ENCODE measurements at places on chromosomes 11 and 22. TPM values are rescaled to one million over a fixed set of nuclear protein-coding genes. Genes with fewer than 3 reads are reported as not detected.
A peak's percentile ranks its signal among the peaks of the same experiment; 100 is the strongest.

DNA sequence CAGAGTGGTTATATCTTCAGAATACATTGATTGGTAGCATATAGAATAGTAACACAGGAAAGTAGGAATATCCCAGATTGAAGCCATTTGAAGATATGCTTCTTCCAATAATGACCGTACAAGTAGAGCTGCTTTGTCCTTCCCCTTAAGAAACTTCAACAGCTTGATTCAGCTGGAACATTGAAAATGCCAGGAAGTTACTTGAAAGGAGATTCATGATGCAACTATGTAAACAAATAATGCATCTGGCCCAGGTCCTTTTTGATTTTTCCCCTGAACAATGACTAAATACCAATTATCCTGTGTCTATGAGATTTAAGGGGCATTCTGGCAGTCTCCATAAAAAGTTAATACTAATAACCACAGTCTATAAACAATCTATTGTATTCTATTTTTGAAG is 3.0 kb downstream of the DKK3 start:
- H3K4me1 ChIP-seq = peaks cover 9% of the 10 kb centered on the region
- DNase-seq = no peak
- H3K27ac ChIP-seq = no peak overlapping the region
- H3K4me3 ChIP-seq = no peak overlapping the region

DNA sequence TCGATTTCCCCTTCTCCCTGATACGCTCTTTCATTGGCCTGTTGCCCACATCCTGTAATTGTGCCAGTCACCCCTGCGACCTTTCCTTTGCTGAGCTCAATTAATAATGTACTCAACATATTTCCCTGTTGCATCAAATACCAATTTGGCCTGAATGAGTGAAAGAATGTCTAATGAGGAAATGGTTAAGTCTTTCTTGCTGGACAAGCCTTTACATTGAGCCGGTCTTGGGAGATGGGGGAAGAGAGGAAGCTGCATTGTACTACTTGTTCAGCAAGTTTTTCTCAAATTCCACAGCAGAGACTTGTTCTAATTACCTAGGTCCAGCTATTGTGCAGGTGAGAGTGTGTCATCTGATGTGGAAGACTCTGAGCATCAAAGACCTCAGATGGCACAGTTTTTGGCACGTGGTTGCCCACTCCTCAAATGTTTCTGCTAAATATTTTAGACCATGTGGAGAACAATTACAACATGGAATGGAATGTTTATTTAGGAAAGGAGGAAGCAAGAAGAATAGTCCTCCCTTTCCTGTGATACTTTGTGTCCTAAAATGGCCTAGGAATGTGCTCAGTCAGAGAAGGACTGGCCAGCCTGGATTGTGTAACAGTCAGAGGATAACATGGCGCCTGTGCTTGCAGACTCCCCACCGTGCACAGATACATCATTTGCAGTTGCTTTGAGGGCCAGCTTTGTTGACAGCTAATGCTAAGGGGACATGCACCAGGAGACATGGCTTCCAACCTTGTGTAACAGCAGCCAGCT is 129.5 kb upstream of the E2F8 start:
- H3K36me3 ChIP-seq = no peaks in the 10 kb centered on the region
- no peaks in the 10 kb centered on the region for H3K4me1 ChIP-seq
- H3K4me3 ChIP-seq = no peak overlapping the region

GRCh38 chr11:63920939-63921417 is 4.0 kb upstream of the RCOR2 start:
- no peak overlapping the region for H3K27ac ChIP-seq
- H3K4me1 ChIP-seq = peaks cover 28% of the 10 kb centered on the region
- no peak overlapping the region for H3K4me3 ChIP-seq
- DNase-seq = no peak
- H3K36me3 ChIP-seq = no peaks in the 10 kb centered on the region

DNA sequence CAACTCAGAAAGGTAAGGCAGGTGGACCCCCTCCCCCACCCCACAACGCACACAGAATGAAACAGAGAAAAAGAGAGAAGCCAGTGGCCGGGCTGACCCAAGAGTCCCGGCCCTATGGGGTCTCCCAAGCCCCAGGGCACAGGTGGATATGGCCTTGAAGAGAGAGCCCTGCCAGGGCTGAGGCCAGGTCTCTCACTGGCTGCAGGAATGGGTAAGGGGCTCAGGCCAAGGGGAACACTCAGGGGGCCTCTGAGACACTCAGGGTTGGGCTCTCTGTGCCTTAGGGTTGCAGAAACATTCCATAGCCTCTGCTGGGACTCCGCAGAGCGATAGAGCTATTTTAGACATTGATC is 98.0 kb downstream of the PDE2A start:
- H3K27ac ChIP-seq = no peak overlapping the region
- H3K36me3 ChIP-seq = no peaks in the 10 kb centered on the region
- no peak for DNase-seq
- no peaks in the 10 kb centered on the region for H3K4me1 ChIP-seq

- H3K36me3 ChIP-seq = no peaks in the 10 kb centered on the region
- peaks cover 11% of the 10 kb centered on the region for H3K4me1 ChIP-seq
- no peak overlapping the region for H3K4me3 ChIP-seq
- no peak overlapping the region for H3K27ac ChIP-seq
- no peaks in the 10 kb centered on the region for H3K27me3 ChIP-seq
- no peak for DNase-seq
Measured at GRCh38 chr11:2701898-2702434, 2.2 kb upstream of the KCNQ1OT1 start.

- H3K27ac ChIP-seq = no peak overlapping the region
- DNase-seq = no peak
- H3K27me3 ChIP-seq = no peaks in the 10 kb centered on the region
- H3K4me1 ChIP-seq = peaks cover 4% of the 10 kb centered on the region
- no peaks in the 10 kb centered on the region for H3K36me3 ChIP-seq
- H3K4me3 ChIP-seq = no peak overlapping the region
Measured at GRCh38 chr11:69131644-69132300, 24.0 kb upstream of the SMIM38 start.

GRCh38 chr11:74030723-74031676 is 22.1 kb upstream of the UCP3 start:
- peak overlapping the region; percentile 71 for H3K4me3 ChIP-seq
- peak overlapping the region; percentile 71 for H3K27ac ChIP-seq
- no peak for DNase-seq

DNA sequence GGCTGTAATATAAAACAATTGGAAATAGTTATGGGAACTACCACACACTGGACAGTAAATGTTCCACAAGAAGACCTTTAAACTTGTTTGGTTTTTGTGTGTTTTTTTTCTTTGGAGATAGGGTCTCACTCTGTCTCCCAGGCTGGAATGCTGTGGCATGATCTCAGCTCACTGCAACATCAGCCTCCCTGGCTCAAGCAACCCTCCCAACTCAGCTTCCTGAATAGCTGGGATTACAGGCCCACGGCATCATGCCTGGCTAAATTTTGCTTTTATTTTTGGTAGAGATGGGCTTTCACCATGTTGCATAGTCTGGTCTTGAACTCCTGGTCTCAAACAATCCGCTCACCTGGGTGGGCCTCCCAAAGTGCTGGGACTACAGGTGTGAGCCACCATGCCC is 121.0 kb downstream of the MPPED2 start:
- no peak overlapping the region for H3K27ac ChIP-seq
- no peaks in the 10 kb centered on the region for H3K36me3 ChIP-seq
- no peaks in the 10 kb centered on the region for H3K4me1 ChIP-seq
- DNase-seq = no peak
- no peak overlapping the region for H3K4me3 ChIP-seq

DNA sequence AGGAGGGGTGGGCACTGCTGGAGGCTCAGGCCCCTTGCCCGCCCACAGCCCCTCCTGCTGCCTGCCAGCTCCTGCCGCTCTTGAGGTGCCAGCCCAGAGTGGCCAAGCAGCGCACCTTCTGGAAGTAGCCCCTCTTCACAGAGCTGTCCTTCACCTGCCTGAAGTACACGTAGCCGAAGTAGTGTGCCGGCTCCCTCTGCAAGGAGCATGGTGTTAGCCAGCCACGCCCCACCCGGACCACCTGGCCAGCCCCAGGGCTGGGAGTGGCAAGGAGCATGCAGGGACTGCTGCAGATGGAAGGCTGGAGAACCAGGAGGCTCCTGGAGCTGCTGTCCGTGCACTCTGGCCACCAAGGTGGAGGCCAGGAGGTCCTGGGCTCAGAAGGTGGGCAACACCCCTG is 9.6 kb downstream of the DENND6B start:
- DNase-seq = no peak
- H3K27ac ChIP-seq = no peak overlapping the region
- H3K36me3 ChIP-seq = no peaks in the 10 kb centered on the region
- no peaks in the 10 kb centered on the region for H3K27me3 ChIP-seq

DNA sequence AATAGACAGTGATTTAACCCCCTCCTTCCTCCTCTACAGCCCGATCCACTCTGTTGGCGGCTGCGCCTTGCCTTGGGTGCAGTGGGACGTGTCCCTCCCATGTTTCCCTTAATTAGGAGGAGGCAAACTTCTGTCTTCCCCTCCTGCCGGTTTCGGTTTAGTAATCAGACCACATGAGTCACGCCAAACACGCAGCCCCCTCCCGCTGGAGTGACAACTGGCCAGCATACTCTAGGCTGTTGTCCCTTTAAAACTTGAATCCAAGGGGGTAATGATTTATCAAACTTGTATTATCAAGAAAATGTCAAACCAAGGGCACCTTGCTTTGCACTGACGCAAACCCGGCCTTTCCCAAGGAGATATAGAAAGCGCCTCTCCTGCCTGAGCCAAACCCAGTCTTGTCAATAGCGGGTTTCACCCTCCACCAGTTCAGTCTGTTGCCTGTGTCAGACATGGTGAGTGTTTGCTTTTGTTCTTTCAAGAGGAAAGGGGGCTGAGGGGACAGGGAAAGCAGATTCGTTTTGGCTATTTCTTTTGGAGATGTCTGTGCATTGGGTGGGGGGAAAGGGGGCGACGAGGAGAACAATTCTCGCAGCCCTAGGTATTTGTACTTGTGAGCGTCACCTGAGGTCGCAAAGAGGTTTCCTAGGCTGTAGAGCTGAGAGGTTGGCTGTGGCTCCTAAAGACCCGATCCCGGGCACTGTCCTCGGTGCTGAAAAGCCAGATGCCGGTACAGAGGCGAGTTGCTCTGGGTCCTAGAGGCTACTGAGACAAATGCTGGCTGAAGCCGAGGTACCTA is at the start of gene SLC6A5:
SLC6A5 (plus strand) TSS at position 388 of the 799 bp plus-strand sequence; CDS start at position 453, 65 bp downstream.
- no peak for DNase-seq
- no peak within 1 kb of the TSS for H3K27ac ChIP-seq
- peaks cover 43% of the 10 kb centered on the region for H3K27me3 ChIP-seq
- H3K4me1 ChIP-seq = no peaks in the 10 kb centered on the region

GRCh38 chr11:71327156-71328085 is 75.0 kb upstream of the SHANK2 start:
- H3K27ac ChIP-seq = no peak overlapping the region
- H3K27me3 ChIP-seq = no peaks in the 10 kb centered on the region
- no peak overlapping the region for H3K4me3 ChIP-seq
- H3K4me1 ChIP-seq = no peaks in the 10 kb centered on the region
- H3K36me3 ChIP-seq = no peaks in the 10 kb centered on the region

DNA sequence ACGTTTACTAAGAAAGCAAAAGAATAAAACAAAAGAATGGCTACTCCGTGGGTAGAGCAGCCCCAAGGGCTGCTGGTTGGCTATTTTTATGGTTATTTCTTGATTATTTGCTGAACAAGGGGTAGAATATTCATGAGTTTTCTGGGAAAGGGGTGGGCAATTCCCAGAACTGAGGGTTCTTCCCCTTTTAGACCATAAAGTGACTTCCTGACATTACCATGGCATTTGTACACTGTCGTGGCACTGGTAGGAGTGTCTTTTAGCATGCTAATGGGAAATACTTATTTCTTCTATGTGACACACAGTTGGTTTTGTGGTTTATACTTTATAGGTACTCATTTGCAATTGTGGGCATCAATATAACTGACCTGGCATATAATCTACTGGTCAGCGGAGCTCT is 56.3 kb downstream of the SLN start:
- no peak overlapping the region for H3K27ac ChIP-seq
- H3K4me1 ChIP-seq = no peaks in the 10 kb centered on the region
- DNase-seq = peak; percentile 1
- no peaks in the 10 kb centered on the region for H3K36me3 ChIP-seq
- peaks cover 5% of the 10 kb centered on the region for H3K27me3 ChIP-seq

Gene NXPE2
- not detected for total RNA-seq

Gene ZNF74
- 4.1 TPM for total RNA-seq

Gene XNDC1N
- 21.7 TPM for total RNA-seq

Gene BAD
- total RNA-seq = 25.7 TPM

Gene VPREB1
- total RNA-seq = not detected
